ENCODE measurements at places on chromosomes 1 and 21.

DNA sequence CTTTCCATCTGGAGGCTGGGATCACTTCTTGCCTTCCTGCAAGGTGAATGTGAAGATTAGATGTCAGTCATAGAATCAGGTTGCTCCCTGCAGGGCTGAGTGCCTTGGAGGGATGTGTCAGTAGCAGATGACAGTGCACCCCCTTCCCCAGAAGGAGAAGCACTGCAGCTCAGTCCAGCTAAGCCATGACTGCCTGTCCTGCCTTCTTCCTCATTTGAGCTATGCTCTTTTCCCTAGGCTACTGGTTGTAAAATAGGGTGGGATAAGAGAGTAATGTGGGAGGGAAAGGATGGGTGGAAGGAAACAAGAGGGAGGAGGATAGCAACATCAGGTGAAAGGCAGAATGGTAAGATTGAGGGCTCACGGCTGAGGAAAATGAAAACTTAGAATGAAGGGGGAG lies 11.1 kb upstream of the FABP3 start:
- DNase-seq = no peak

- DNase-seq = no peak
These were observed 8.1 kb downstream of the SLC44A3 start for GRCh38 chr1:94828251-94828650.

- DNase-seq = no peak
These were observed 29.3 kb downstream of the TMEM200B start for GRCh38 chr1:29094433-29094832.

DNA sequence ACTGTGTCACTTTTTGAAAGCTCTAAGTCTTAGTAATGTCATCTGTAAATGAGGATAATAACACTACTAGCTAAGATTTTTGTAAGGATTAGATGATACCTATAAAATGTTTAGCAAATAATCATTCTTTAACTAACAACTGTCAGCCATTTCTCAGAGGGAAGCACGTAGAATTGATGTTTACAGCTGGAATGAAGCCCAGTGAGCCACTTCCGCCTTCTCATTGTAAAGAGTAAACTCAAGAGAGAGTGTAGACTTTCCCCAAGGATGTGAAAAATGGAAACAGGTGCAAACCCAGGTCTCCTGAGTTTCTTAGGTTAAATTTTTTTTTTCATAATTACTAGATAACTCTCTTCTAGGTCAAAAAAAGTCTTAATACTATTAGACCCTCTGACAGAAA lies 4.9 kb downstream of the GREM2 start:
- DNase-seq = no peak

DNA sequence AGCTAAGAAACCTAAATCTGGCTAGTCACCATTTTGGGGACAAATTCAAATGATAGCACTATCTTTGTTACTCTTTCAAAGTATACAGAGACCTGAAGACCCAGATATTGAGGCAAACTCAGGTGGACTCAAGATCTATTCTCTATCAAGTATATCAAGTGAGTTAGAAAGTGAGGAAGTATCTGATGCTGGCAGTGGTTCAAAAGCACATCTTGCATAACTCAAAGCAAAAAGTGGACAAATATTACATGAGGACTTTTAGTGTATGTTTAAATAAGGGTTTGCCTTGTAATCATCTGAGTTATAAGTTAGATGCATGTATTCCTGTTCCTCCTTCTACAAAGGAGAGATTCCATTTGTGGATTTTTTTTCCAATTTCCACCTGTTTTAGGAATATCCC lies 338.4 kb downstream of the DISC1 start:
- DNase-seq = no peak

DNA sequence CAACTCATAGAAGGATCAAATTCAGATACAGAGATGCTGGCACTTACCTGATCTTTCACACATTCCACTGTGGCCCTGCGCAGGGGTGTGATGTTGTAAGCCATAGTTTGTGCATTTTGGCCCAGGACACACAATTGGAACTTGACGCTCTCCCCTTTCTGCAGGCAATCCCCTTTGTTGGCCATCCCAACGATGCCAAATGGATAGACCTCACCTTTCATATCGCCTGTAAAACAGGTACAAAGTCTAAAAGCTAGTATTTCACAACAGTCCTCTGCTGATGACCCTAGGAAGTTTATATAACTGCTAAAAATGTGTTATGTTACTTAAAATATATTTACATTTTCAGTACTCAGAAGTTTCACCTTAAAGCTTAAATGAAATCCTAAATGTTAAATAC lies 3.9 kb upstream of the NRAS start:
- no peak for DNase-seq

- DNase-seq = no peak
These were observed 1.5 kb downstream of the STUM start for GRCh38 chr1:226549937-226550671.

- no peak for DNase-seq
These were observed 755.0 kb downstream of the LTN1 start for GRCh38 chr21:28237661-28238060.

GRCh38 chr1:36303244-36303643 lies 2.9 kb upstream of the SH3D21 start:
- no peak for DNase-seq

DNA sequence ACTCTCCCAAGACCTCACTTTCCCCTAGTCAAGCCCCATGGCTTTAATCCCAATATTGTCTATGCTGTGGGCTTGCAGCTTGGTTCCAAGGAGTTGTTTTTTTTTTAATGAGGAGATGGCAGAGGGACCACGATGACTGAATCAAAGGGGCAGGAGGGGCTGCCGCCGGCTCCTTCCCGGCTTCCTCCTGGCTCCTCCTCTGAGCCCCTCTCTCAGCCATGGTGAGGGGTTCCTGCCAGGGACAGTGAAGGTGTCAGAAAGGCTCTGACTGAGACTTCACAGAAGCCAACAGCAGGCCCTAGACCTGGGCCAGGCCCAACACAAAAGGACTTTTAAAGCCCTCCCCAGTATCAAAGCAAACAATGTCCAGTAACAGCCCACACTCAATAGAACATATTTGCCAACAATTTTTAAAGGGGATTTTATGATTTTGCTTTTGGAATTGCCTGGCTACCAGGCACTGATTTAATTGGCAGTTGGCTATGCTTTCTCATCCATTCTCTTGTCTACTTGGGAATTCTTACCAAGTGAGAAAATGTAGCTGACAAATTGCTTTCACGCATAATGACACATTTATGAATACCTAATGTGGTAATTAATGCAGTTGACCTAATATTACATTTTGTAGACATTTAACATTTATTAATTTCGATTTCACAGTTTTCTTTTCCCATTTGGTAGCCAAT lies 54.2 kb downstream of the FBXO2 start:
- DNase-seq = no peak

DNA sequence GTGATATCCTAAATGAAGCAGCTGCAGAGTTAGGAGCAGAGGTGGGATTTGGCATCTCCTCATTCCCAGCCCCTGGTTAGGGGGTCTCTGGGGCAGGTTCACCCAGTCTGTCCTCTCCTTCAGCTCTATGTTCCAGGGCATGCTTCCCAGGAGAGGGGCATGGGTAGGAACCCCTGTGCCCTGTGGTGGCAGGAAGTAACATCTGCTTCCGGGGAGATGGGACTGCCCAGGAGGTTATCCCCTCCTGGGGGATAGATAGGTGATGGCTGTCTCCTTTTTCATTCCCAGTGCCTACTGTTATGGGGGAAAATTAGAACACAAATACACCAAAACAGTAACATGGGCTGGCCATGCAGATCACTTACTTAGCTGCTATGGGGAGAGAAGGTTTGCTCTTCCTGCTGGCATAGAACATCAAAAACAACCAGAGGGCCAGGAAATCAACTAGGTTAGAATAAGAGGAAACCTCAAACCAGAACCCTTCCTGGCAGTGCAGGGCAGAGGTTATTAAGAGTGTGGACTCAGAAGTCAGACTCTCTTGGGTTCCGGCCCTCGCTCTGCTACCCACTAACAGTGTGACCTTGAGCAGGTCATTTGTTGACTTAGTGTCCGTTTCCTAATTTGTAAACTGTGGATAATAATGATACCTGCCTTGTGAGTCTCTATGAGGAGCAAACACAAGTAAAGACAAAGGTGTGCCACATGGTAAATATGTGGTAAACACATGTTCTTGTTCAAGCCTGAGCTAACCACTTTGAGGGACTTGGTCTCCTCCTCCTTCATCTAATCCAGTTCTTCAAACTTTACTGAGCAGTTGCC lies 157.8 kb upstream of the JUN start:
- no peak for DNase-seq

GRCh38 chr1:37859507-37860345 lies at the start of gene MTF1:
TSS of gene MTF1 (minus strand) at chr1:37859592. CDS start at chr1:37857658, 1,934 bp downstream.
- DNase-seq = peak; percentile 89

- DNase-seq = no peak
These were observed 542.9 kb downstream of the PLPP3 start for GRCh38 chr1:56036479-56036878.

DNA sequence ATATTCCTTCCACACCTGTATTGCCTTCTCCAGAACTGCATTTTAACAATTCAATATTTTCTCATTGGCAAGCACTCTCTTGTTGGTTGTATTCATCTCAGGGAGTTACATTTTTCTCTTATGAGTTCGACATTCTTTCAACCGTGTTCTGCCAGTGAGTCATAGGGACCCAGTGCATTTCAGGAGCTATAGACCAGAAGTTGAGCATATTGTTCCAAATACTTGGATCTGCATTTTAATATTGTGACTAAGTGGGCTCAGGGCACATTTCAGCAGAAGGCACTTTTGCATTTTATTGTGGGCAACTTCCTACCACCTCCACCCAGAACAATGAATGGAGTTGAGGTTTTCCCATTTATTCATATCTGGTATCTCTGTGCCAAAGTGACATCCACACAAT lies 132.8 kb downstream of the TNFSF18 start:
- DNase-seq = peak; percentile 67

DNA sequence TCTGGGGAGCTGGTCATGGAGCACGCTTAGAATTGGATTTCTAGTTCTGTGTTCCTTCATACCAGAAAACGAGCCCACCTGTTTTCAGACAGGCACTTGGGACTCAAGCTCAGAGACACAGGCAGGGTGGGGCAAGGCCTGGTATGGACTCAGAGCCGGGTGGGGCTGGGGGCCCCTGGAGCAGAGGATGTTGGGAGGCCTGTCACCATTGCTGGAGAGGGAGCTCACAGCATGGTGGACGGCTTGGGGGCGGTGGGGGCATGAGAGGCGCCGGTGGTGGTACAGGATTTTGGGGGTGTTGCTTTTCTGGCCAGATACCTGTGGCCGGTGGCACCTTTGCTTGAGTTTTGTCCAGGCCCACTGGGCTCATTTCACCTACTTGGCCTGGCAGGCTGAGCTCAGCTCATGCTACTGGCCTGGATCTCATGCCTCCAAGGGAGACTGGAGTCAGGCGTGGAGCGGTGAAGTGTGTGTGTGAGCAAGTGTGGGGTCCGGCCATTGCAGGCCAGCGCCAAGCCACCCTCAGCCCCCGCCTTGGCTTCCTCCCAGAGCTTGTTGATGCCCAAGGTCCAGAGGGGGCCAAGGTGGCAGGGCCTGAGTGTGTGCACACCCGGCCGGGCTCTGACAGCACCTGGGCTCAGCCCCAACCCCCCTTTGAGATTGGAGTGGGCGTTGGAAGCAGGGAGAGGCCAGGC lies 8.7 kb downstream of the SLX9 start:
- DNase-seq = no peak

GRCh38 chr1:246212013-246212412 lies 295.1 kb downstream of the SMYD3 start:
- DNase-seq = no peak

DNA sequence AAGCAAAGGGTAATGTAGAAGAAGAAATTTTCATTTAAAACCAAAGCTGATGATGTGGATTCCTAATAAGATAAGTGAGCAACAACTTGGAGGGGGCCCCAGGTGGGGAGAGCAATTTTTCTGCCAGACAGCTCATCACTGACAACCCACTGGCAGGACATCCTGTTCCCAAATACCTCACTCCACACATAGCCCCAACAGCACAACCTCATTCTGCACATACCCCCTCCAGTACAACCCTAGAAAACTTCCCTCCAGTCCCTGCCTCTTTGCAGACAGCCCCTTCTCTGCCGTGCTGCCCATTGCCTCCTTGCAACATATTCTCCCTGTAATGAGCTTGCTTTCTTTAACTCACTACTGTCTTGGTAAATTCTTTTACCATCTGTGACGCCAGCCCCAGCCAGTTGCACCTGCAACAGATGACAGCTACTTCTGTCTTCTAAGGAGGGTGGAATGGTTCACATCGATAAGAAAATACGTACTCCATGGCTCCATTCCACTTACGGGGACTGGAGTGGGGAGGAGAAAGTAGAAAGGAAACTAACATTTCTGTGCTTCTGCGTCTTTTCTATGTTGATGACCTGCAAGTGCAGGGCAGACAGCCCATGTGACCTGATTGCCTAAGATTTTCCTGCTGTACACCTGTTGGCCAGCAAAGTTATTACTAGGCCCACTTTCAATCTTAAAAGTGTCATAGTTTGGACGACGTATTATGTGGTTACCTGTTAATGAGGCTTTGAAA lies 14.7 kb downstream of the RHEX start:
- no peak for DNase-seq

- no peak for DNase-seq
These were observed 15.4 kb downstream of the COL18A1 start for GRCh38 chr21:45420061-45421041.
